CD4-positive, alpha-beta T cell treated with Interleukin-17A for 4 hours (primary cell): ENCODE measurements at places on chromosomes 2 and 18.

DNA sequence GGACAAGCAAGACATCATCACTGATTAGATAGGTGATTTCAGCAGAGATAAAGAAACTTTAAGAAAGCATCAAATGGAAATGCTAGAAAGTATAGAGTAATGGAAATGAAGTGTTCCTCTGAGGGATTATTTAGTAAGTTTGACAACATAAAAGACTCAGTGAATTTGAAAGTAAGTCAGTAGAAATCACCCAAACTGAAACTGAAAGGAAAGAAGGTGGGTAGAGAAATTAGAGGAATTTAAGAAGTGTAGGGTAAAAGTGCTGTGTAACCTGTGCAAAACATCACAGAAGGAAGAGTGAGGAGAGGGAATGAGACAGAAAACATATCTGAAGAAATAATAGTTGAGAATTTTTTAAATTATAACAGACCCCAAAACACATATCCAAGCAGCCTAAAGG lies 343.1 kb downstream of the CBLN2 start:
- DNase-seq, result no peak

- no peak for DNase-seq
These were observed 84.5 kb downstream of the ZBTB7C start for GRCh38 chr18:48324651-48325050.

DNA sequence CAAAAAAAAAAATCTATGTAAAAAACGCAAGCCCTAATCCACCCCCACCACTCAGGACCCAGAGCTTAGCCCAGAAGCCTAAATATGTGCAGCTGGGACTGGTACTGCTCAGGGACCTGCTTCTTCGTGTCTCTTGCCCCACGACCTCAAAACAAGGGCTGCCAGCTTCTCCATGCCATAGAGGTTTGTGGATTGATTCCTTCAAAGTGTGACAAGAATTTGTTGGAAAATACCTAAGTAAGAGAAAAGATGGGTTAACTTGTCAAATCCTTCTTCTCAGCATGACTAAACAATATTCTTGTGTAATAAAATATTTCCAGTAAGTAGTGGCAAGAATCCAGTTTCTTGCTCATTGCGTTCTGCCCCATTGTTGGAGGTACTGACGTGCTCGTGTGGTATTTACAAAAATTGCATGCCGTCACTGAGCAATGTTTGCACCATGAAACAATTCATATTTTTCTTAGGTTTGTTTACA lies 825 bp upstream of the SCYGR1 start:
- DNase-seq, result no peak

DNA sequence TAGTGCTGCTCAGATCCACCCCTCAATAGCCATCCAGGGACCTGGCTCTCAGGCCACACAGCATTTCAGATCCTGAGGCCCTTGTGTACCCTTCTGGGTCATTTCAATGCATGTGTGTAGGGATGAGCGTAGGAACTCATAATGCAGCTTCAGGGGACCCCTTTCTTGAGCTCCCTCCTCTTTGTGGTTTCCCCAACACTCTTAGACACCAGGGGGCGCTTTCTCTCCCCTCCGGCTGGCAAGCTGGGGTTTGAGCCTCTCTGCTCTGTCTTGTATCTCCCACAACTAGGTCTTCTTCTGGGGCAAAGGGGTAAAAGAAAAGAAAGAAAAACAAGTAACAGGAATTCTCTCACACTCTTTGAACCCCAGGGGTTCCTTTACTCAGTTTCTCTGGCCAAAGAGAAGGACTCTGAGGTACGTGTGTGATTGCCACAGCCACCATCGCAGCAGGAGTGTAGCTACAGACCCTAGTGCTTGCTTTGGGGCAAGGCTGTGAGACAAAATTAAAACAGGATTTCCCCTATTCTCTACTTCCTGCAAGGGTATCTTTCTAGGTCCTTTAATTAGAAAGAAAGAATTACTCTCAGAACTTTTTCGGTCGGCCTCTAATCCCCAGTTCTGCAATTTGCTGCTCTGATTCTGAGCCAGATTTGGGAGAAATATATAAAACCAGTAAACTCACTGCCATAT lies 38.0 kb downstream of the CABYR start:
- DNase-seq, result peak; percentile 45

GRCh38 chr2:233981574-233982420 lies 64.6 kb downstream of the TRPM8 start:
- no peak for DNase-seq

- no peak for DNase-seq
These were observed 118.8 kb upstream of the PDE1A start for GRCh38 chr2:182545420-182546167.

DNA sequence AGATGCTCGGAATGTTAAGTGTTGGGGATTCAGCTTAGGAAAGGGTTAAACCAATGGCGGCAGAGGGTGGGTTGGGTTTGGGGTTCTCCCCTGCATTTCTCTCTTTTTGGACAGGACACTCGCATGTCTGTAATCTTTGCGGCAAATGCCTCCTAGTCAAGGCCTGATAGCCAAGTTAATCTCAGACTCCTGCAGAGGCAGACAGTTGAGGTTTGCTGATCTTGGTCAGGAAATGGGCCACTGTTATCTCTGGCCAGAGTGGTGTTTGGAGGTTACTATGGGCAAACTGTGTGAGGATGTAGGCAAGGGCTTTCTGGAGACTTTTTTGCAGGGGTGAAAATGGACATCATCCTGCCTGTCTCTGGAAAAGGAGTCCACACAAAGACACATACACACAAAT lies 188.8 kb downstream of the SETBP1 start:
- DNase-seq, result no peak

DNA sequence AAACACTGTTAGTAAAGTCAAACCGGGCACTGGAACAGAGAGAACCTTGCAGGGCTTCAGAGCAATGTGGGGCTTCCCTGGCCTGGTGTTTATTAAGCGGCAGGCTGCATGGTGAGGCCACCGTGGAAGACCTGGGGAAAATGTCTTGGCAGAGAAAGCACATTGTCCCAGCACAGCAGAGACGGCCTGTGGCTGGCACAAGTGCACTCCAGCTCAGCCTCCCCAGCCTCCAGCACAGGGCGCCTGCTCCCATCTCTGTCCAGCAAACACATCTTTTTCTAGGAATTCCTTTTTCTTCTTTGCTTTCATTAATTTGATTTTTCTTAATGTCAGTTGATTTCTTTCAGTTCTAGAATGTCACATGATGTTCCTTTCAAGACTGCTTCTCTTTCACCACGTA lies 138.2 kb upstream of the NFATC1 start:
- DNase-seq, result no peak

DNA sequence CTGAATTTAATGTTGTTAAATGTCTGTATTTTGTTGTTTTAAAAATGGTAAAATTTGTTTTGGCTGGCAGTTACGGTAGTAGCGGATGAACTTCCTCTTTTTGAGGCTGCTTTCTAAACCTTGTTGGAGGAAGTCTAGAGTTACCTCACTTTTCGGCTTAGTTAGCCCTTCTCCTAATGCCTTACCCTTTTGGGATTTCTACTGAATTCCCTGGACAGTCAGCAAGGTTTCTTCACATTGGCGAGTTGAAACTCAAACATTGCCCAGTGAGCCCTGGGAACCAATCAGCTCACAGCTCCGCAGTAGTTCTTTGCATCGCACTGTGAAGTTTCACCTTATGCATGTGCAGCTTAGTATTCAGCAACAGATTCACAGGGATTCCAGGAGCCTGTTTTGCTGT lies 55.2 kb downstream of the TMEM247 start:
- DNase-seq, result no peak

DNA sequence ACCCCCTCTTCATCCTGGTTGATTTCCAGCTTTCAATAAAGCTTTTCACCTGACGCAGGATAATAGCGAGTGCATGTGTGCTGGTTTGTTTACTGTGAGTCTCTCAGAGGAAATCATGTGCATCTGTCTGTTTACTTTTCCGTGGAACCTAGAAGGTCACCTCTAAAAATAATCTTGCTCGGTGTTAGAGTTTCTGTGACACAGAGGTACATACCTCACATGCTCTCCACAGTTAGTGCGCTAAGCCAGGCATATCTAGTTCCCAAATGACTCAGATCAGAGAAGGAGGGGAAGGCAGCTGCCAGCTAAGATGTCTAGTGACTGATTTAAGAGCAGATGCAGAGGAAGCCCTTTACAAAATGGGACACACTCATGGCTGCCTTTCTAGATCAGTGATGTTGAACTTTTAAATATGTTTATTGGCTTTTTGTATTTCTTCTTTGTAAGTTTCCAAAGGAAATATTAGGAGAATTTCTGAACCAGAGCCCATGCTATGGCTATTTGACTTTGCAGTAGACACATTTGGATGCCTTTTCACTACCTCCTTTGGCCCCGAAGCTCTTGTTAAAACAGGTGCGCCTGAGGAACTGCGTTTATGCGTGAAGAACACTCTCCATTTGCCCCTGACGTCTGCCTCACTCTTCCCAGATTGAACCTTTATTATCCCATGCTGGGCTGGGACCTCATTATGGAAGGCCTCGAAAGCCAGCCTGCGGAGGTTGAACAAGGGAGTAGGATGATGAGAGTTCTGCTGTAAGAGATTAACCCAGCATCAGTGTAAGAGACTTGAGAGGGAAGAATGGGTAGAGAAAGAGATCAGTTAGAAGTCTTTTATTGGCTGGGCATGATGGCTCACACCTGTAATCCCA lies 145.6 kb downstream of the FAM161A start:
- DNase-seq, result no peak

DNA sequence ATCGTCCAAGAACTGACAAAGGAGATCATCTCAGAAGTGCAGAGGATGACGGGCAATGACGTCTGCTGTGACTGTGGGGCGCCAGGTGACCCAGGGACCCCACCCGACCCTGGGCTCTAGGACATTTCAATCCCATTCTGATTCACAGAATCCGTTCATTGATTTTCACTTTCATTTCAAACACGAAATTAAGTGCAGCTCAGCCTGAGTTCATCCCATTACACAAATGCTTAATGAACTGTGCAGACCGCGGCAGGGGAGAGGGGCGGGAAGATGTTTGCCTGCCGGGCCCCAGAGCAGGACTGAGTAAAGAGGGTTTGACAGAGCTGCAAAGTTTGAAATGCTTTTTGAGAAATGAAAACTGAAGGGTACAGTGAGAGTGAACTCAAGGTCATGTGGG lies 67.1 kb downstream of the ITGB1BP1 start:
- no peak for DNase-seq

GRCh38 chr2:152622219-152622618 lies 95.0 kb downstream of the PRPF40A start:
- DNase-seq, result no peak

DNA sequence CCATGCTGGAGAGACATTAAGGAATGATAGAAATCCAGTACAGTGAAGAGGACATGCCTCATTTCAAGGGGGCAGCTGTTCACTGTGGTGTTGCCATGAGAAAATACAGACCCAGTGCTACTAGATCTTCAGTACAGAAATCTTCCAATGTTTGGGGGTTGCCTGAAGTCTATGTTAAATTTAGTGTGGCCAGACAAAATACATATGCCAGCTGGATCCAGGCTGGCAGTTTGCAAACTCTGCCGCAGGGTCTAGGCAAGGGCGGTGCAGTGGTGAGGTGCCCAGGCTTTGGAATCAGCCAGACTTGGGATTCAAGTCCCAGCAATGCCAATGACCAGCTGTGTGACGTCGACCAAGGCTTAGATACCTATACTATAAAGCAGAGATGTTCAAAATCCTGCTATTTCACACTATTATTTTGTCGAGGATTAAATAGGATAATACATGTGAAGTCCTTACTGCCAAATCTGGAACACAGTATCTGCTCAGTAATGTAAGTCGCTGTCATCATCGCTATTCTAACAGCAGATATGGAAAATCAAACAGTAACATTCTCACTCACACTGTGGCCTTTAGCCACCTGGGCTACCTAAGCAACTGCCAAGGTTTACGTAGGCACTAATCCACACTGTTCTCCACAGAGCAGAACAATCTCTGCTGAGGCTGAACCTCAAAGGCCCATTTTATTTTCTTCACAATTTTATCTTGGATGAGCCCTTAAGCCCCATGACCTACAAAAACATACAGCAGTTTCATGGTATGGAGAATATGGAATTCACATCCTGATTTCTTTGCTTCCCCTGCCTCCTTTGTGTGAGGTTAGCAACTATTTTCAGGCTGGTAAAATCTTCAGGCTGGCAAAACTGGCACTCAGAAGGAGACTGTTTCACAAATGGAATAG lies 5.9 kb upstream of the TMSB10 start:
- no peak for DNase-seq

- no peak for DNase-seq
These were observed 334.5 kb downstream of the ARHGAP15 start for GRCh38 chr2:143463719-143464118.

DNA sequence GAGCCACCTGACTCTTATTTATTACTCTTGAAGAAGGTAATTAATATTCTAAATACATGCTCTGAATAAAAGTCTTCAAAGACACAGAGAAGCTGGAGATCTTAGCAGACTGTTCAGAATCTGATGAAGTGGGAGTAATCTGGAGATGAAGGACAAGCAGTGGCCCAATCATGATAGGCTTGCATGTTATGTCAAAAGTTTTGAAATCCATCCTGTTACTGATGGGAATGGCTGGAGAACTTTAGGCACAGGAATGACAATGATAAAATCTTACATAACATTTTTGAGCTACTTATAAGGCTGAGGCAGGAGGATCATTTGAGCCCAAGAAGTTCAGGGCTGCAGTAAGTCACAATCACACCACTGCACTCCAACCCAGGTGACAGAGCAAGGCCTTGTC lies 2.4 kb upstream of the RIF1 start:
- no peak for DNase-seq

- DNase-seq, result no peak
These were observed 571.7 kb upstream of the ACVR2A start for GRCh38 chr2:147273106-147273505.

GRCh38 chr2:152304836-152305235 lies 30.1 kb upstream of the FMNL2 start:
- no peak for DNase-seq

GRCh38 chr2:234851451-234851850 lies 100.4 kb upstream of the SH3BP4 start:
- DNase-seq, result no peak

GRCh38 chr2:15306706-15307105 lies 254.4 kb downstream of the NBAS start:
- no peak for DNase-seq

DNA sequence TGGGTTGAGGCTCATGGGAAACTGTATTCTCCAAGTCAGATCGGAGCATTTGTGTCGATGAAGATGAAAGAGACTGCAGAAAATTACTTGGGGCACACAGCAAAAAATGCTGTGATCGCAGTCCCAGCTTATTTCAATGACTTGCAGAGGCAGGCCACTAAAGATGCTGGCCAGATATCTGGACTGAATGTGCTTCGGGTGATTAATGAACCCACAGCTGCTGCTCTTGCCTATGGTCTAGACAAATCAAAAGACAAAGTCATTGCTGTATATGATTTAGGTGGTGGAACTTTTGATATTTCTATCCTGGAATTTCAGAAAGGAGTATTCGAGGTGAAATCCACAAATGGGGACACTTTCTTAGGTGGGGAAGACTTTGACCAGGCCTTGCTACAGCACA lies 336.6 kb downstream of the PAX3 start:
- DNase-seq, result no peak

DNA sequence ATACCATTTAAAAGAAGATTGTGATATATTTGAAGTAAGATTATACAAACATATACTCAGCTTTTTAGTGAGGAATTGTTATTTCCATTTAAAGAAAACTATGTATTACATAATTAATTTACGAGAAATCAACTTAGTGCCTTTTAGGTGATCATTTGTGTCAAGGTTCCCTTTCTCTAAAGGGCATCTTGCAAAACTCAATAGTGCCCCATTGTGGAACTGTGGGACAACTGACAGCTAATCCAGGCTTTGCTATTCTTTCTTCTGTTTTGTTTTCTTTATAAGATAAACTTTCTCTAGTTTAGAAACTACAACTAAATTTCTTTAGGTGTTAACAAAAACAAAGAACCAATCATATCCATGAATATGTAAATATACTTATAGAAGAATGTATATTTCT lies 24.3 kb upstream of the VIT start:
- DNase-seq, result no peak

GRCh38 chr2:143312441-143312840 lies 183.2 kb downstream of the ARHGAP15 start:
- no peak for DNase-seq
